Activated naive CD4-positive, alpha-beta T cell (primary cell): ENCODE measurements at places on chromosomes 11 and 22.

DNA sequence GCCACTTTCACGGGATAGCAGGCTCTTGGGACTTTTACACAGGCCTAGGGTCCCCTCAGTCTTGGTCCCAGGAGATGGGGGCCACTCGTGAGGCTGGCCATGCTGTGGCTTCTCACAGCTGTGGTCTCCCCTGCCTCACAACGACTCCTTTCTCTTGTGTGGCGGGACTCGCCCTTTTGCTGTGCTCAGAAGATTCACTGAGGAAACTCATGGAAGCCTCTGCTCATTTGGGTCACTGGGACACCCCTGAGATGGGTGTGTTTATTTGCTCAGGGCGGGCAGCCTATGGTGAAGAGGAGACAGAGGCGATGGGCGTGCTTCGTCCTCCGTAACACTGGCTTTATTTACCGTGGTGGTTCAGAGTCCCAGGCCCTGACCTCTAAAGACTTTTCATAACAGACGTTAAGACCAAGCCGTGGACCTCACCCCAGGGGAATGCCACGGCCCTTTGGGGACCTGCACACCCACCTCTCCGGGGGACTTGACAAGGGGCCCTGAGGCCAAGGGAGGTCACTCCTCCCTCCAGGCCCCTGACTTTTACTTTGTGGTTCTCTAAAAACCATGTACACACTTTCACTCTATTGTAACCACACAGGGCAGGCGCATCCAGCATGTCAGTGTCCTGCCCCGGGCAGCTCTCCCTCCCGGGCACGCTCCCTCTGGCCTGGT is 15.5 kb downstream of the TEF start:
- no peak for DNase-seq

DNA sequence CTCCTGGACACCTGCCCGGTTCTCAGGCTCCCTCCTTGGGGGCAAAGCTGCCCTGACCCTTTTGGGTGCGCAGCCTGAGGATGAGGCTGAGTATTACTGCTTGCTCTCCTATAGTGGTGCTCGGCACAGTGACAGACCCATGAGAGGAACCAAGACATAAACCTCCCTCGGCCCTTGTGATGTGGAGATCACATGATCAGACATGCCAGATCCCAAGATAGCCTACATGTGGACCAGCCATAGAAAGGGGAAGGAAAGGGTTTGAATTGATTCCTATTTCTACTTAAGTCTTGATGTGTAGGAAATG is 125.3 kb downstream of the VPREB1 start:
- DNase-seq: no peak

- no peak for DNase-seq
Measured at GRCh38 chr11:27118371-27118770, 77.8 kb downstream of the BBOX1 start.

DNA sequence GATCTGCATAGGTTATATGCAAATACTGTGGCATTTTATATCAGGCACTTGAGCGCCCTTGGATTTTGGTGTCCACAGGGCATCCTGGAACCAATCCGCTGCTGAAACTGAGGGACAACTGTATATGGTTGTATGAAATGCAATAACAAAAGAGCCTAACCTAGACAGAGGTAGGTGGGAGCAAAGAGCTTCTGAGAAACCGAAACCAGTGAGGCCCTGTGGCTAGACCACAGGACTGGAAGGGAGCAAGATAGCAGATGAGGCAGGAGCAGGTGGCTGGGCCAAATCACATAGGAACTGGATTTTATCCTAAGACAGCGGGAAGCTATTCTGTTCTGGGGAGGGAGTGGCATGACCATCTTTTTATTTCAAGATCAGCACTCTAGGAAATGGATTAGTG is 30.1 kb downstream of the RCN1 start:
- no peak for DNase-seq

DNA sequence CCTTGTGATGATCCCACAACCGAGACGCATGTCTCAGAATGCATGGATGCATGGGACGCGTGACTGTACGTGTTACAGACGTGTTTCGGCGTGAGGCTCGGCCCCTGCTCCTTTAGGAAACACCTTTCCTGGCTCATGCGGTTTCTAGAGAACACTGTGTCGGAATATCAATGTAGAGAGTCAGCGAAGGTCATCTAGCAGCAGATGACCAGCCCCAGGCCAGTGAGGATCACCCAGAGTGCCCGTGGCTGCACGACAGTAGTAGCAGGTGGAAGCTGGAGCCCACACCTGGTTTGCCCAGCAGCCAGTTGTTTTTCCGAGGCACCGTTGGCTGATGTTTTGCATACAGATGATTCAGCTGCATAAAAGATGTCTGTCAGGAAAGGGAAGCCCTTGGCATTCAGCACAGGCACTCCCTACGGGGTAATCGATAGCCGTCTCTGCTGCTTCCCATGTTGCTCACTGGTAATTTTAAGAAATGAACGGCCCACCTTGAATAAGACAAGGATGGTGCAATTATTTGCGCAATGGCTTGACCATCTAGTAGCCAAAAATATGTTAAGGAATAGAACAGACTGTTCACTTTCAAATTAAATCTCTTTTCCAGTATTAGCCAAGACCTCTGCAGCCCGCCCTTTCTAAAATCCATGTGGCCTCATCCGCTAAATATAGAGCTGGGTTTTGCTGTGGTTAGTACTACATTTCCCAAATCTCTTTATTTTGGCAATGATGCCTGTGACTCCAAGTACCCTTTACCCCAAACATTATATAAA is 1.1 kb upstream of the CLTCL1 start:
- DNase-seq: no peak

- no peak for DNase-seq
Measured at GRCh38 chr11:108221911-108222573, 396 bp downstream of the NPAT start.

- DNase-seq: no peak
Measured at GRCh38 chr22:43823353-43823908, 11.3 kb upstream of the EFCAB6 start.

- DNase-seq: no peak
Measured at GRCh38 chr11:133224271-133224670, 308.0 kb downstream of the OPCML start.

DNA sequence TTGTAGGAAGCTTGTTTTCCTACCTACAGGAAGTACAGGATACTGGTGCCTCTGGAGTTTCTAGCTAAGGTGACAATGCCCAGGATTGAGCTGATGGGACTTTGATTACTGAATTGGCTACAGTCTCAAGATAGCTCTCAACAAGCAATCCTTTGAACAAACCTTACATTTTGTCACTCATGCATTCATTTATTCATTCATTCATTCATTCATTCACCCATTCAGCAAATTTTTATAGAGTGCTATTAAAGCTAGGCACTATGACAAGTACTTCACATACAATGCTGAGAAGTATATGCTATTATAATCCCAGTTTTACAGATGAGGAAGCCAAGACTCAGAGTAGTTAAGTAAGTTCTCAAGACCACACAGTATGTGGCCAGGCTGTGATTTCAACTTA is 103.1 kb upstream of the MTMR2 start:
- no peak for DNase-seq

GRCh38 chr11:36412781-36413383 is 97.2 kb downstream of the TRAF6 start:
- DNase-seq: no peak

DNA sequence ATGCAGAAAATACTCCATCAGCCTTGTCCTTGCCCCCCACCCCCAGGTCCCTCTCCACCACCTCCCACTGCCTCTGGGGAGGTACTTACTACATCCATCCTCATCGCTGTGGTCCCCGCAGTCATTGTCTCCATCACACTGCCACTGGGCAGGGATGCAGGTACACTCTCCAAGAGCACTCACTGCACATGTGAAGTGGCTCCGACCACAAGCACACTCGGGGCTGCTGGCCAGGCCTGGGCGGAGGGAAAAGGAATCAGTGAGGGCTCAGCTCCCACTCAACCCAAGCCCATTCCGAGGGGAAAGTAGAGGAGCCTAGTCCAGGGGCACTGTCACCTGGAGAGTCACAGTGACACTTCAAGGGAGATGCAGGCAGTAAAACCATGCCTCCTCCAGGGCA is 15.7 kb downstream of the LRP4 start:
- no peak for DNase-seq

GRCh38 chr11:35735411-35735810 is 72.8 kb downstream of the TRIM44 start:
- DNase-seq: no peak

- DNase-seq: no peak
Measured at GRCh38 chr22:42793848-42794405, 63.1 kb downstream of the ARFGAP3 start.

GRCh38 chr22:27352426-27352825 is 449.1 kb downstream of the MN1 start:
- no peak for DNase-seq

DNA sequence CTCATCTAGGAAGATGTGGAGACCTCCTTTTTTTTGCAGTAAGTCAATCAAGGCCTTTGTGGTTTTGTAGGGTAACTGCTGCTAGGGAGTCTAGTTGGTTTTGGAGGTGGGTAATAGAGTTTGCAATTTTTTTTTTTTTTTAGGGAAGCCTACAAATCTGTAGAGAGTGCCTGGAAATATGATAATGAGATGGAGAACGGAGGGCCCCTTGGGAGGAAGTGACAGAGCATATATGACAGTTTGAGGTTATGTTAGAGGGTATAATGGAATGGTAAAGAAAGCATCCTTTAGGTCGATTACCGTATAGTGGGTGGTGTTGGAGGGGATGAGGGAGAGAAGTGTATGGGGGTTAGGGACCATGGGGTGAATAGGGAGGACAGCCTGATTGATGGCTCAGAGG is 98.3 kb downstream of the ELP4 start:
- DNase-seq: no peak

DNA sequence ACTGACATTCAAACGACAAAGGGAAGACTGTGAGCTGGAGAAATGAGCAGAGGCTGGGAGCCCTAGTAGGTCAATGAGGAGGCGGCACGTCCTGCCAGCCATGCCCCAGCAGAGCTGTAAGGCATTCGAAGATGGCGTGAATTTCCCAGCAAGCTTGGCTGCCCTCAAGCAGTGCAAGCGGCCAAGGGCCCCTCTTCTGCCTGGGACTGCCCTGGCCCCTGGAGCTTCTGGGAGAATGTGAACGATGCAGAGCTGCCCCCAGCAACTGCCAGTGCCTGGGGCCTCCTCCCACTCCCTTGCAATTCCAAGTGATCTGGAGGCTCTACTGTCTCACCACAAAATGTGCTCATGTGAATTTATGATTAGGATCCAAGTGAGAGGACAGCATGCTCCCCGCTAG is 4.3 kb downstream of the PPM1F start:
- DNase-seq: no peak

DNA sequence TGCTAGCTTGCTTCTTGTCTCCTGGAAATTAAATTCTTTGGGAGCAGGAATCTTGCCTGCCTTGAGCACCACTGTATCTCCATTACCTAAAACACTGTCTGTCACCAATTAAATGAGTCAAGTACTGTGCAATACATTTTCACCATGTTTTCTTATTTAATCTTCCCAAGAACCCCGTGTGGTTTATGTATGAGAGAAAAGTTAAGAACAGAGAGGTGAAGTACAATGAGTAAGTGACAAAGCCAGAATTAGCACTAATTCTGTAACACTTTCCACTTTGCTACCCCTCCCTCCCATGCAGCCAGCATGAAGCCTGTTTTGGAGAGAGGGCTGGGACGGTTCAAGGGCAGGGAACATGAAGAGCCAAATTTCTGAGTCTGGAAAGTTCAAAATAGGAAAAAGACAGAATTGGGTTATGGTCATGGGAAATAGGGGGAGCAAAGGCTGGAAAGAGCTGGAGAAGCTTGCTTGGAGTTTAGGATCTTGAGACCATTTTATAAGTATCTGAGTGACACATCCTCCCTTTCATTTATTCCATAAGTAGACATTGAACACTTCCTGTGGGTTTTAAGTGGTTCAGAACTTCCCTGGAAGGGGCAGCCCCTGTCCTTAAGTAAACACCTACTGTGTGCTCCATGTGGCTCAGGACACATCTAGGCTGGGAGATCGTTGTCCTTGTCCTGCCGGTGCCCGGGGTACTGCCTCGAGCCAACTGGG is 60.5 kb upstream of the CHST1 start:
- DNase-seq: no peak

GRCh38 chr11:19777039-19777376 is 64.4 kb downstream of the NAV2 start:
- no peak for DNase-seq

DNA sequence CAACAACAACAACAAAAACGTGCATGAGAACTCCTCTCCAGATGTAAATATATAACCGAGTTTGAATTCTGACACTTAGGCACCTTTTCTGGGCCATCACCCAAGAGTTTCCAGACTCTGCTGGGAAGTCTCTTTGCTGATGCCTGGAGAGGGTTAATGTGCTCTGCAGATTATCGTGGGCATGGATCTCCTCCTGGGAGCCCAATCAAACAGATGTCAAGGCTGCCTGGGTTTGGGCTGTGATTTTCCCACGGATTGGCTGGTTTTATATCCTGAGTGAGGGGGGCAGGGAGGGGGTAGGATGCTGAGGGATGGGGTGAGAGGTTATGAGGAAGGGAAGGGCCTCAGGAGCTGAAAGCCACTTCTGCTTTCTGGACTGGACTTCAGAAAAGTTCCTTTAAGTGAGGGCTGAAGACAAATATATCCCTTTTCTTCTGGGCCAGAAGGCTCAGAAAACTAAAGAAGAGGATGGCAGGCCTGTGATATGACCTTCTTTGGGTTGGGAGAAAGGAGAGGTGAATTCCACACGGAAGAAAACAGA is 4.2 kb downstream of the ELF5 start:
- no peak for DNase-seq

GRCh38 chr22:41883400-41883799 is 31.5 kb downstream of the SHISA8 start:
- DNase-seq: no peak

DNA sequence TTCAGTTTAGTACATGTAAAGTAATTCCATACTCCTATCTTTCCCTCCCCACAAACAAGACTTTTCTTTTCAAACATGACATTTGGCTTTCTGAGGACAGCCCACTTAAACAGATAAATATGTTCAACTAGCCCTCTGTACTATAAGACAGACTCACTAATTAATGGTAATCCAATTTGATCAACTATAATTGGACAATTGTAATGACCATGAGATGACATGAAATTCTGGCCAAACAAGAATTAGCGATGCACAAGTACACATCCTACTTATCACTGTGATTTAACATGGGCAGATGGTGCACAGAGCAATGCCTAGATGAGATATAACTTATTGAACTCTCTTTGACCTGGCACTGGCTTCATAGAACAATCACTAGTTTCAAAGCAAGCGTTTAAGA is 1033.7 kb upstream of the CCDC90B start:
- no peak for DNase-seq

- no peak for DNase-seq
Measured at GRCh38 chr22:43825651-43826050, 13.5 kb upstream of the EFCAB6 start.

GRCh38 chr22:37330200-37331033 is 48.1 kb downstream of the CYTH4 start:
- no peak for DNase-seq

DNA sequence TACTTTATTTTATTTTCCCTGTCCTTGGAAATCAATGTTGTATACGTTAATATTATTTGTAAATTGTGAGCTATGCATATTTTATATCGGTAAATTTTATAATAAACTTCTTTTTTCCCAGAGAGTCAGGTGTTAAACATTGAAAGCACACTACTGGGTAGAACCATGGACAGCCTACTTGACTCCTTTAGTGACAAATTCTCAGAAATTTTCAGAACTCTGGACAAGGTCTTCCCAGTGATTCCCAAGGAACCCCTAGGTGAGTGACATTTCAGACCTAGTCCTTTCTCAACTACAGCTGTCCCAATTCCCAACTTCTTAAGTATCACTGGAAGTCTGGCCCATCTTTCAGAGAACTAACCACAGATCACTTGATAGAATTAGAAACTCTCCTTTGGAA is 107.2 kb downstream of the RCN1 start:
- DNase-seq: no peak
